GM12891 (cell line): ENCODE measurements at places on chromosomes 7 and 10.

- DNase-seq, result no peak
Observed at GRCh38 chr7:33841705-33842129, 63.6 kb upstream of the BMPER start.

- DNase-seq, result no peak
Observed at GRCh38 chr7:151833691-151834090, 43.2 kb downstream of the PRKAG2 start.

- DNase-seq, result peak; percentile 55
Observed at GRCh38 chr10:72248468-72249151, 25.1 kb upstream of the DDIT4 start.

DNA sequence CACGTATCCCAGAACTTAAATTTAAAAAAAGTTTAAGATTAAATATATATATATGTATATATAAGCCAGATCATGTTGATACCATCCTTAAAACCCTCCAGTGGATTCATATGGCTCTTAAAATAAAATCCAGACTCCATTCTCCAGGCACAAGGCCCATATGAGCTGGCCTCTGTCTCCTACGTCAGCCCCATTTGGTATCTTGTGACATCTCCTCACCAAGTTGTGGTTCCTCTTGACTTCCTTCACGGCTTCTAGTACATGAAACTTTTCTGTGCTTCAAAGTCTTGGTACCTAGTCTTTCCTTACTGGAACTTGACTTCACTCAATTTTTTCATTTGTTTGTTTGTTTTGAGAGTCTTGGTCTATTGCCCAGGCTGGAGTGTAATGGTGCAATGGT is 61.3 kb downstream of the PRLHR start:
- DNase-seq, result no peak

GRCh38 chr10:48938281-48938680 is 1.4 kb downstream of the LRRC18 start:
- DNase-seq, result no peak
